ENCODE measurements at places on chromosomes 7 and 10. TPM values are rescaled to one million over a fixed set of nuclear protein-coding genes. Genes with fewer than 3 reads are reported as not detected.
A peak's percentile ranks its signal among the peaks of the same experiment; 100 is the strongest.

GRCh38 chr7:71266912-71267311, 135.0 kb downstream of the GALNT17 start:
- no peak for DNase-seq

- DNase-seq = no peak
These were observed 34.7 kb downstream of the MET start for GRCh38 chr7:116706668-116707126.

DNA sequence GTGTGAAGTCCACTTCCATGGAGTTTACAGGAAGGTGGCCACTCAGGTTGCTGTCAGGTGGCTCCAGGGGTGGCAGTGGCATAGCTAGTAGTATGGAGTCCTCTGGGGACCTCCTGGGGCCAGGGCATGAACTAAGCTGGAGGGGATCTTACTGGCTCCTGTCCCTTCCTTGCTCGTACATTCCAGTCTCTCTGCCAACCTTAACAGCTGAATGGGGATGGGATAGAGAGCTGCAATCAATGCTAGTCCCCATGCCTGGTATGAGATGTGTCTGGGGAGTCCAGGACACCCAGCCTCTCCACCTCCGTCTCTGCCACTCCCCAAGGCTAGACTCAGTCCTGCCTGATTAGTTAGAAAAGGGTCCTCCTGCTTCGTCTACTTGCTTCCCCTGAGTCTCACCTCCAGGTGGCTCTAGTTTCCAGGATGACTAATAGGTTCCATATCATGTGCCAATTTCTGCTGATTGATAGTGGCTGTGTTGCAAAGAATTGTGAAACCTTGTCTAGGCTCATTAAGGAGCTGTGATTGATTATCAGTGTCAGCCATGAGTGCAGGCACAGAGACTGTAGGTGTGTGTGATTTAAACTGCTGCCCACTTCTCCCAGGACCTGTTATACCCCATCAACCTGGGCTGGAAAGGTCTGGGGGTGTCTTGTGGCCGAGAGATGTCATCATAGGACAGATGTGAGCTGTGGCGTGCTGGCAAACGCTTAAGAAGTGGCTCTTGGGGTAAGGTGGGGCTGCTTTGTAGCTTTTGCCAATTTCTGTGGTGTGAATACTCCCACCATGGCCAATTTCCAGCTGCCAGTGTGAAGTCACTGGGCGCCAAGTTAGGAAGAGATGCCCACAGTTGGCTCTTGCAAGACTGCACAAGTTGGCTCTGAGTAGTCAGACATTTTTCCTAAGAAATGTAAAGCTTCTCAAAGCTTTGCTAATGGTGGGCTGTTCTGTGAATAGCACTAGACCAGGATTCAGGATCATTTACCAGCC, 59.8 kb downstream of the COL13A1 start:
- peak; percentile 37 for DNase-seq

Gene STEAP1
- total RNA-seq = 0.27 TPM

GRCh38 chr7:110801502-110801901, 289.4 kb upstream of the LRRN3 start:
- no peak for DNase-seq

Gene SAMD9
- 8.6 TPM for total RNA-seq

Gene ADIRF
- not detected for total RNA-seq

DNA sequence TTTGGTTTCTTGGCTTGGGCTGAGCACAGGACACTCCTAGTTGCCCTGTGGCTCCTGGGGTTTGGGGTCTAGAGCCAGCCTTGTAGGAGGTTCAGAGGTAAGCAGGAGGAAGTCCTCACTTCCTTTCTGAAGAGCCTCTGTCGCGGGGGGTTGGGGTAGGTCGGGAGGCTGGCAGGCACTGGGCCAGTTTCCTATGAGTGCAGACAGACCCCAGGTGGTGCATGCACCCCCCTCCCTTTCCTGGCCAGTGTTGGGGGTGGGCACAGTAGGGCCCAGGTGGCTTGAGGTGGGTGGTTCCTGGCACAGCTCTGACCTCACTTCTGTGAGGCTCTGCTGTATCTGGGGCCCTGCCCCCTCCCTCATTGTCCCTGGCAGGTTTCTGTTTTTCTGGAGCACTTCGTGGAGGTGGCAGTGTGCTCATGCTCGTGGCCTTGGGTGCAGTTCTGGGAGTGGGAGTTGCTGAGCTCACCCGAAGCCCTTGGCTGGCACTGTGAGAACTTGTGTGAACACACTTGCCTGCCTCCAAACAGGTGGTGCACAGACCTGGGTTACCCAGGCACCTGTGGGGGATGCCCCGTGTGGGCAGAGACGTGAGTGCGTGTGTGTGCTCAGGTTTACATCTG, 1.8 kb downstream of the PALD1 start:
- peak; percentile 88 for DNase-seq

Gene HECW1
- total RNA-seq = not detected

Data from hematopoietic multipotent progenitor cell (in vitro differentiated cells).